ENCODE measurements at places on chromosomes 6 and 20.
A peak's percentile ranks its signal among the peaks of the same experiment; 100 is the strongest.

DNA sequence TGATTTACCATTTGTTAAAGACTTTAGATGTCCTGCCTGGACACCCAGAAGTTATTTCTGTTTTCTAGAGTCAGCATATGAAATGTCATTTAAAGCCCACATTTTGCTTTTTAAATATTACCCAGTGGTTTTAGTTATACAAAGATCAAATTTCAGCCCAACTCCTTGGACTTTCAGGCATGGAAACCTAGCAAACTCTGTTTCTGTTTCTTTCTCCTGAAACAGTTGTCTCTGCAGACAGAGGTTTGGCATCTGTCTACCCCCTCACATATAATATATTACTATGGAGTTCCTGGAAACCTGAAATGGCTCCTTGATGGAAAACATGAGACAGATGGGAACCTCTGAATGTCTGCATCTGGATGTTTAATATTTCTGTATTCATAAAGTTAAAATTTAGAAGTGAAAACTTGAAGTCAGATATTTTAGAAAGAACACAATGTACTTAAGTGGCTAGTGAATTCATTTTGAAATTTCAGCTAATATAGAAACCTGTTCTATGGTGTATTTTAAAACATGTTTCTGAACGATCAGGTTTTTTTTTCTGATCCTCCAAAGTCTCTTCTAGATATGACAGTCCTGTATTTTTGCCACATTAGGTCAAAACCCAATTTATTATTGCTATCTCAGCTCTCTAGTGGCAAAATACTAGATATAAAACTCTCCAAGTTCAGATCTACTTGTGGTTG lies 743.3 kb downstream of the CD109 start:
- DNase-seq: no peak

DNA sequence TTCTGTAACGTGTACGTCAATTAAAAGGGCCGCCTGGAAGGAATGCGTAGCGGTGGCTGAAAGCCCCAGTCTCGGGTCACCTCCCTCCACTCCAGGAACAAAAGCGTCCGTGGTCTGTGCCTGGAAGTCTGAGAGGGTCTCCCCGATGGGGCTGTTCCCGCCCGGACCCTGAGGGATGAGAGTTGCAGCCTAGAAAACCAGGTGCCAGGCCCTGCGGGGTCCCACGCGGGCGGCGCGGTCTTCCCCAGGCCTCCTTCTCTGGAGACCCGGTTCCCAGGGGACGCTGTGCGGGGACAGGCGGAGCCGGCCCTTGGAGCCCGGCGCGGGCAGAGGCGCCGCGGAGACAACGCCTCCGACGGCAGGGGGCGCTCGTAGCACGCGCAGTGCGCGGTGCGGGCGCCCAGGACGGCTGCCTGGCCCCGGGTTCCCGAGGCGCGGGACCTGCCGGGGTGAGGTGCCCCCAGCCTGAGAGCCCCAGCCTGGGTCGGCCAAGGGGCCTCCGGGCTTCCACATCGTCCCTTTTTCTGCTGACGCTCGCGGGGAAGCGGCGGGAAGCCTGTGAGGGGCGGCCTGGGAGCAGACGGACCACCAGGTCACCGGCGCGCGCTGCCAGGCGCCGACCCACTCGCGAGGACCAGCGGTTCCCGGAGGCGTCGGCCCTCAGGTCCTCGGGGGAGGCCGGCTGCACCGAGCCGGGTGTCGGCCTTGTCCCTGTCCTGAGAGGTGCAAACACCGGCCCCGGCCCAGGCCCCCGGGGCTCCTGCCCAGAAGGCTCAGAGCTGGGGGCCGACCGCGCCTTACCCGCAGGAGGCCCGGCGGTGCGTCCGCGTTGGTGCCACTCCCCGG lies 5.3 kb upstream of the FOXC1 start:
- DNase-seq: peak; percentile 75

- DNase-seq: no peak
Observed at GRCh38 chr6:147618927-147619326, 110.4 kb downstream of the SAMD5 start.

GRCh38 chr6:26033941-26034354 lies 53.3 kb upstream of the HFE start:
- DNase-seq: no peak

DNA sequence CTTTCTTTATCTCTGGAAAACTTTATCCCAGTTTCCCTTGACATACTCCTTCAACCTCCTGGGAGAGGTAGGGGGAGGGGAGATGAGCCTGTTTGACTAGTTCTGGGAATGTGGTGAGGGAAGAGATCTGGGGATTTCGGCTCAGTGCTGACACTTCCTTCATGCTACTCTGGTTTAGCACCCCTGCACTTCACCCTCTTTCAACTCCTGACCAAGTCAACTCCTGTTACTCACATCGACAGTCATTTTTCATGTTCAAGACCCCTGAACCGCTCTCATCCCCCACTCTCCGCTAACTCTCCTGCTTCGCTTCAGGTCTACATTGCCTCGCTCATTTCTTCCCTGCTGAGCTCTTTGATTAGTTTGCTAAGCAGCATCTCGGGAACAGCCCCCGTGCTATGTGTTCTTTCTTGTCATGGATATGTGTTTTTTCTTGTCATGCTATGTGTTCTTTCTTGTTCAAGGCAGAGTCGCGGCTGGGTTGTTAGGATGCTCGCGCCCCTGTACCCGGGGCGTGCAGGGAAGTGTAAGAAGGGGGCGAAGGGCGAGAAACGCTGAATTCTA lies 16.6 kb upstream of the TRIM27 start:
- DNase-seq: no peak

GRCh38 chr6:44538131-44538806 lies 150.8 kb downstream of the CDC5L start:
- DNase-seq: no peak
